Activated T-cell treated with anti-CD3 and anti-CD28 coated beads, Interleukin-2, amount 50 U/mL, for 4 hours (primary cell): ENCODE measurements at places on chromosomes 7 and 10.

DNA sequence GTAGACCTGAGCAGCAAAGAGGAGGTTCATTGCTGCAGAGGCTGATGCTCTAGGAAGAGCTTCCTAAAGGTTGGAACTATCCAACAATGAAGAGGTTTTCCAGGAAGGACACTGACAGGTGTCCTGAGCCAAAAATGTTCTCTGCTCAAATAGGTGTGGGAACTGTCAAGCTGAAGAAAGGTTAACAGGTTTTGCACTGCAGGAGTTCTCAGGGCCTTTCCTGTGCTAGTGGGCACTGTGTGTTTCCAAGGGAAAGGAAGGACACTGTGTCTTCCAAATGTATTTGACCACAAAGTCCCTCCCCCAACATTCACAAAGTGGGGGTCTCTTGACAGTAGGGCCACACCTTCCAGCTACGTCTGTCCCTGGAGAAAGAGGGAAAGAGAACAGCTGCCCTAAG is 4.0 kb downstream of the ZCCHC24 start:
- DNase-seq = no peak

DNA sequence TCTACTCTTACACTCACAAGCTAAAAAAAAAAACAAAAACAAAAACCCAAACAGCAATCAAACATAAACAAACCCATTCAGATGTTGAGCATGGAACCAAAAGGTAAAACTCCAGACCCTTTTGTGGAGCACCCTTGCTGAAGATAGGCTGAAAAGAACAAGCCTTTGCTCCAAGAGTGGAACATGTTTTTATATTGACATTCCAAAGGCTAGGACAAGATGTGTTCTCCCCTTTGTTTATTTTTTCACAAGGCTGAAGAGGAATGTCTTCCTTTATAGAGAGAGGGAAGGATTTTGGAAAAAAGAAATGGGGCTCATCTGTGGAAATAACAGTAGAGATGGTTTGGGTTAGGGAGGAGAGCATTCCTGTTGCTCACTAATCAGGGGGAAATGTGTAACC is 87.2 kb upstream of the ELMO1 start:
- DNase-seq = no peak

DNA sequence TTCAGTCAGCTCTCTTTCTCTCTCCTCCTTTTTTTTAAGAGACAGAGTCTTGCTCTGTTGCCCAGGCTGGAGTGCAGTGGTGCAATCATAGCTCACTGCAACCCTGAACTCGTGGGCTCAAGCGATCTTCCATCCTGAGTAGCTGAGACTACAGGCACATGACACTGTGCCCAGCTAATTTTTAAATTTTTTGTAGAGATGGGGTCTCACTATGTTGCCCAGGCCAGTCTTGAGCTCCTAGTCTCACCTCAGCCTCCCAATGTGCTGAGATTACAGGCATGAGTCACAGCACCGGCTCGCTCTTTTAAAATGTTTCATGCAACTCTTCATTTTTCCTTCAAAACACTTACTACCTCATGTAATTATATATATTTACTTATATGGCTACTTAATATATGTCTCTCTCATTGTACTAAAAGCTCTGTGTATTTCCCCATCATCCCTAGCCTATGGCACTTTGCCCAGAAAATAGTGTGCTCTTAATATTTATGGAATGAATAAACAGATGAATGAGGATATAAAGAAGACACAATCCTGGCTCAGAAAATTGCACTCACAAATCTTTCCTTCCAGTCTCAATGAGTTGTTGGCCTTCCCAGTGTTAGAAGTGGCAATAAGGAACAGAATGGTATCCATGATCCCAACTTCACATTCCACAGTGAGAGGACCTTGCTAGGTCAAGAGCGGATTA is 33.9 kb downstream of the EBLN1 start:
- DNase-seq = no peak

DNA sequence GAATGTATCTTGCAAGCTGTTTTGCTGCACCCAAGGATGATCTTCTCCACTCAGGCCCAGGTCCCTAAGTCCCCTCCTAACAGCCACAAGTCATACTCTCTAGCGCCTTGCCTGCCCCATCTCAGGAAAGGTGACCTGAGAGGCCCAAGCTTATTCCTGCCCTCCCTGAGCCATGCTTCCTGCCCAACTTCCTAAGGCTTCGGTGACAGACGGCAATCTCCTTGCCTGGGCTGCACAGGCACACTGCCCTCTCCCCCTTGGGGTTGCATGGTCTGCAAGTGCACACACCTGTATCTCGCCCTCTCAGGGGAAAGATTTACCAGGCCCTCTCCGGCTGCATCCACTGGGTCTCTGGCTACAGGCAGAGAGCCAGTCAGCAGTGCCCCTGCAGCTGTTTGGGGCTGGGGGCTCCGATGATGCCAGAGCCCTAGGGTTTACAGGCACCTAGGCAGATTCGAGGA is 771 bp upstream of the ADIRF start:
- DNase-seq = no peak

GRCh38 chr10:93815304-93816096 is 57.8 kb downstream of the LGI1 start:
- no peak for DNase-seq

GRCh38 chr10:28807760-28808613 is 130.7 kb downstream of the BAMBI start:
- DNase-seq = no peak

DNA sequence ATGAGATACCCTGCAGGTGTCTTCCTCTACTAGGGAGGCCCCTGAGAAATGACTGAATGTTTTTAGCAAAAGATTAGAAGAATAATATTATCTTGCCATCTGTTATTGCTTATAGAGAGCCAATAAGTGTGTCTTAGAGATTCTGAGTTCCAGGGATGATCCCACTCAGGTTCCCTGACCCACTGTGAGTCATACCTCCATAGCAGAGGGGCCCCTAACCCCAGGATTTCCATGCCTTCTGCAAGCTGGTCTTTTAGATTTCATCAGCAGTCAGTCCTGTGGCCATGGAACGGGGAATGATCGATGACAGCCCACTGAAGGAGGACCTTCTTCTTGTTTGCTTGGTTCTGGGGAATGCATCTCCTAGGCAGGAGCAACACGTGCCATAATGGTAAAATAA is 333.4 kb downstream of the KCNMA1 start:
- DNase-seq = no peak

- DNase-seq = peak; percentile 38
Observed at GRCh38 chr10:102230861-102231356, 4.8 kb downstream of the ELOVL3 start.

- no peak for DNase-seq
Observed at GRCh38 chr10:72335394-72336258, 19.1 kb downstream of the DNAJB12 start.

- DNase-seq = no peak
Observed at GRCh38 chr7:92647011-92647625, 56.9 kb upstream of the FAM133B start.

GRCh38 chr7:157306846-157307838 is 29.7 kb upstream of the DNAJB6 start:
- no peak for DNase-seq

- no peak for DNase-seq
Observed at GRCh38 chr7:121186746-121187145, 142.1 kb upstream of the WNT16 start.

DNA sequence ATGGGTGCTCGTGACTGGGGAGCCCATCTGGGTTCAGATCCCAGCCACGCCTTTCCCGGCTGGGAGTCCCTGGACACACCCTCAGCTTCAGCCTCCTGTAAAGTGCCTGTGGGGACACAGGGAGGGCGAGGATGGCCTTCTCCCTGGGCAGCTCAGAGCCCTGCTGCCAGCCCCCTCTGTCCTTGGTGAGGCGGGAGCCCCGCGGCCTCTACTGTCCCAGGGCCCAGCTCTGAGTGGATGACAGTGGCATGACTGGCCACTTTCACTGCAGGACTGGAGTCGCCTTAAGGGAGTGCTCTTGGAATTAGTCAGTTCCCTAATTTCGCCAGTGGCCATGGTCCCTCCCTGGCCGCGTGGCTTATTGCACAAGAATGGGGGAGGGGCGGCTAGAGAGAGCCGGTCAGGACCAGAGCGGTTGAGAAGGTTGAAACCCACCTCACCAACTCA is 4.6 kb downstream of the BRI3 start:
- DNase-seq = no peak

- no peak for DNase-seq
Observed at GRCh38 chr10:571688-572451, 117.6 kb downstream of the DIP2C start.

DNA sequence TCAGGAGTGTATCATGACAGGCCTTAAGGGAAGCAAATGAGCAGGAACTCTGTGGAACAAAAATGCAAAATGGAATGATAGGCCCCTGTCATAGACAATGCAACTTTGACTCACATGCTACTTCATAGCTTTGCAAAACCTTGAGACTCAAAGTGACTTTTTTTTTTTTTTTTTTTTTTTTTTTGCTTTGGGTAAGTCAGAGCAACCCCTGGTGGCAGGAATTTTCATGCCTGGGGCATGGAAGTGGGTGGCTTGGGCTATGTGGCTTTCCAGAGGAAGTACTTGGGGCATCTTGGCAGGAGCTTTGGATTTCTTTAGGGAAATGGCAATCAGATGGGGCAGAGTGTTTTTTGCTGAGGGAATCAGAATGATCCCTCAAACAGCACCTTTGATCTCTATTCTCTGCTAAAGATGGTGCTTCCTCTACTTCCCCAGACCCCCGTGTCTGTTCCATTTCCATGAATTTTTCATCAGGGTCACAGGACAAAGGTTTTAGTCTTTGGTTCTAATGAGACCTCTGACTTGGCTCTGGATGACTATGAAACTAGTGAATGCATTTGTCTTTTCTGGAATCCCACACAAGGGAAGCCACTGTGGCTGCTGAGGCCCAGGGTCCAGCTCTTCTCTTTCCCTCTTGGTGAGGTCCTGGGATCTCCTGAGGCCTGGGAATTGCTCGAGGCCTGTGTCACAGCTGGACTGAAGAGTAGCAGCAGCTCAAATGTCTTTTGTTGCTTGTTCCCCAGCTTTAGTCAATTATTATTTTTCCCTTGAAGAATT is 62.8 kb downstream of the TACC2 start:
- DNase-seq = no peak

- no peak for DNase-seq
Observed at GRCh38 chr7:18534481-18534880, 38.9 kb downstream of the HDAC9 start.

- DNase-seq = no peak
Observed at GRCh38 chr7:39054731-39055130, 77.0 kb downstream of the POU6F2 start.

DNA sequence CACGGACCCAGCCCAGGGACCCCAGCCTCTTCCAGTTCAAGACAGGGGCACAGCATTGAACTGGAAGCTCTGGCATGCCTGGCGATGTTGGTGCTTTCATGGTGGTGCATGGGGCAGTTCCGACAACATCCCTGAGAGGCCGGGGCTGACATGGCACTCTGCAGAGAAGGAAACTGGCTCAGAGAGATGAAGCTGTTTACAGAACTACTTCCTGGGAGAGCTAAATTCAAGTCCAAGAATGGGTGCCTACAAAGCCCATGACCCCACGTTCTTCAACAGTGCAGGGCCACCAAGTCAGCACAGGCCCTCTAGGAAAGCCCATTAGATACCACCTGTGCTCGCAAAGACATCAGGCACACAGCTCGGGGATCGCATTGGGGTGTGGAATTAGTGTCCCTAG is 470.9 kb upstream of the MGMT start:
- no peak for DNase-seq

DNA sequence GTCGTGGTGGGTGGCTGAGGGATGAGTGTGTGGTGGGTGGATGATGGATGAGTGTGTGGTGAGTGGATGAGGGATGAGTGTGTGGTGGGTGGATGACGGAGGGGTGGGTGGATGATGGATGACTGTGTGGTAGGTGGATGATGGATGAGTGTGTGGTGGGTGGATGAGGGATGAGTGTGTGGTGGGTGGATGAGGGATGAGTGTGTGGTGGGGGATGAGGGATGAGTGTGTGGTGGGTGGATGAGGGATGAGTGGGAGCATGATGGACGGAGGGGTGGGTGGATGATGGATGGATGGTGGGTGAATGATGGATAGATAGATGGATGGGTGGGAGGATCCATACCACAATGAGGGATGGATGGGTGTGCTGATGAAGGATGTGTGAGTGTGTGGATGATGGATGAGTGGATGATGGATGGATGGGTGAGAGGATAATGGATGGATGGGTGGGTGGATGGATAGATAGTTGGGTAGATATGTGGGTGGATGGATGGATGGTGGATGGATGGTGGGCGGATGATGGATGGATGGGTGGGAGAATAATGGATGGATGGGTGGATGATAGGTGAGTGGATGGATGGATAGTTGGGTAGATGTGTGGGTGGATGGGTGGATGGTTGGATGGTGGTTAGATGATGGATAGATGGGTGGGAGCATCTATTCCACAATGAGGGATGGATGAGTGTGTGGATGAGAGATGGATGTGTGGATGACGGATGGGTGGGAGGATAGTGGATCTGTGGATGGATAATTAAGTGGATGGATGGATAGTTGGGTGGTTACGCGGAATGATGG is 266.8 kb downstream of the CELF2 start:
- DNase-seq = no peak

DNA sequence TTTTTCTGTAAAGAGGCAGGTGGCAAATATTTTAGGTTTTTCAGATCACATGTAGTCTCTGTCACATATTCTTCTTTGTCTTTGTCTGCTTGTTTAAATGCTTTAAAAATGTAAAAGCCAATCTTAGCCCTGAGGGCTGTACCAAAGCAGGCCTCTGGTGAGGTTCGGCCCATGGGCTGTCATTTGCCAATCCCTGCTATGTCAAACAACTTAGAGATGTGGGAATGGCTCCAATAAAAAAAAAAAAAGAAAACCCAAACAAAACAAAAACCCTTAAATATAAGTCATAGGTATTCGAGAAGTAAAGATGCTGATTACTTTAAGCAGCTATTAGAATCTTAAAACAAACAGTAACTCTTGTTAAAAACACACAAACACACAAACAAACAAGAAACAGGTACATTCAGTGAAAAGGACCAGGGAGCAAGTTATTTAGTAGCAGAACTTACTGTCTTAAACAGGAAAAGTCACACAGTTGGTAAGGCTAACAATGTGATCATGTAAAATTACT is 61.4 kb upstream of the NAMPT start:
- DNase-seq = no peak

DNA sequence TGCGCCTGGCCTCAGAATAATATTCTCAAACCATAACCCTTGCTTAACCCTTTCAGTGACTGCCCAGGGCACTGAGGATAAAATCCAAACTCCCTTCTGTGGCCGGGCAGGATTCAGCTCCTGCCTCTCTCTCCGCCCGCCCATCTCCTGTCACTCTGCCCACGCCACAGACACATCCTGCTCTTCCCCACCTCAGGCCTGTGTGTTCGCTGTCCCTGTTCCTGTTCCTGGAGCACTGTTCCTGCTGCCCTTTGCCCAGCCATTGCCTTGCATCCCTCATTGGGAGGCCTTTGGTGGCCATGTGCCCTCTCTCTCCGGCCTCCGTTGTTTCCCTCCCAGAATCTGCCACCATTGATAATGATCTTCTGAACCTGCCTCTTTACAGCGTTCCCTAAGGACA is 108.8 kb downstream of the SH3PXD2A start:
- DNase-seq = no peak
